ENCODE measurements at places on chromosomes 12 and 14.

GRCh38 chr14:76834241-76834661 is 8.0 kb downstream of the LRRC74A start:
- DNase-seq: no peak

DNA sequence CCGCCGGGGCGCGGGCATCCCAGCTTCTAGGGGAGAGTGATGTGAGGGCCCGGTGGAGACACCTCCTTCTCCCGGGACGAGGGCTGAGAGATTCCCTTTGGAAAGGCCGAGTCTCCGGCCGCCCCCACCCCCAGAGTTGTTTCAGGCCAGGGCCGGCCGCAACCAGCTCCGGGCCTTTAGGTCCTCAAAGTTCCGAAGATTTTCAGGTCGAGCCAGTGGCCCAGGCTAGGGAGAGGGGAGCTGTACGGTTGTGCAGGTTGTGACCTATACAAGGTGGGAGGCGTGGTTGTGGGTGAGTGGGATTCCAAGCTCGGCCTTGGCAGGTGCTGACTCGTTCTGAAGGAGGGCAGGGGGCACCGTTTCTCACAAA is 18.4 kb upstream of the ANKRD33 start:
- DNase-seq: no peak

DNA sequence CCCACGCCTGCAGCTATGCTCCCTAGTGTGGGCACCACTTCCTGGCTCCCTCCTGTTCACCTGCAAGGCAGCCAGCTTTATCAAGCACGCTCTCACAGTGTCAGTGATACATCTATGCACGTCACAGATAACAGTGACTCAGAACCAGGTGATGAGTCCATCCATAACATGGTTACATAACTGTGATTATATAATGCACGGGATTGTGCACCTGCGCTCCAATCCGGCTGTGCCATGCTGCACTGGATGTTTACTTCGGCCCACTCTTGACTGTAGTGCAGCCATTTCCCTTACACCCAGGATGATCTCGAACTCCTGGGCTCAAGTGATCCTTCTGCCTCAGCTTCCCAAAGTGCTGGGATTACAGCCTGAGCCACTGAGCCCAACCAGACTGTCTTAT is 38.4 kb upstream of the CEP83 start:
- no peak for DNase-seq

GRCh38 chr12:24902511-24903328 is 46.2 kb downstream of the BCAT1 start:
- no peak for DNase-seq

- DNase-seq: no peak
Measured at GRCh38 chr12:118536306-118536906, 160.1 kb downstream of the SUDS3 start.

Measured in lower leg skin (tissue), 4 donors.